ENCODE measurements at places on chromosomes 5 and 9.

- no peak for DNase-seq
Measured at GRCh38 chr9:105319202-105319813, 74.9 kb downstream of the SLC44A1 start.

- no peak for DNase-seq
Measured at GRCh38 chr9:26418480-26418879, 474.1 kb downstream of the CAAP1 start.

GRCh38 chr9:97924386-97924785, 2.1 kb upstream of the TRMO start:
- no peak for DNase-seq

DNA sequence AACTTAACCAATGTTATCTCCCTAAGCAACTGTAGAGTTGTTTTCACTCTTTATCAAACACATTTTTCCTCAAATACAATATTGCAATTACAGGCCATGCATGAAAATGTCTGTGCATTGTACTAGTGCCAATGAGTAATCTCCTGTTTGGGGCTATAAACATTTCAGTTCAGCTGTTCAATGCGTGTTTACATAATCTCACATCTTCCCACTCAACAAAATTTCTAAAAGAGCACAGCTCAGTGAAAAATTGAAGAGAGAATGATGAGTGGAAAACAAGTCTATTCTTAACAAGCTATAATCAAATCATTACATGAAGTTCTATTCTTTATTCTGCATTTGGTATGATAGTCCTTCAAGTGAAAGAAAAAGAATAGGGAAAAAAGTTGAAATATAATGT, 780.5 kb upstream of the CDH9 start:
- no peak for DNase-seq

DNA sequence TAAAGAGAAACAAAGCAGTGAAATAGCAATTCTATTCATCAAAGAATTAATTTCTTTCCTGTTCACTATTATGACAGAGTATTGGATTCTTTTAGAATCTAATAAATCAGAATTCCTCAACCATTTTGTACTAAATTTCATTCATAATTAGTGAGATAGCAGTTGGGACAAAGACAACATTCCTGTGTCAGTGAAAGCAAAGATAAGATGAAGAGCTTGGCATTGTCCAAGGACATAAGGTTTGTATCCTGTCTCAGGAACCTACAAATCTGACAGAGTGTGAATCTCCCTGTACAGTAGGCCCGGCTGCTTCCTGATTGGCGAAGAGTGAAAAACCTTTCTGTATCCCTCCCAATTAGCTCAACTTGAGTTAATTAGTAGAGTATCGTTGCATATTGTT, 349.1 kb downstream of the ISL1 start:
- DNase-seq, result no peak

DNA sequence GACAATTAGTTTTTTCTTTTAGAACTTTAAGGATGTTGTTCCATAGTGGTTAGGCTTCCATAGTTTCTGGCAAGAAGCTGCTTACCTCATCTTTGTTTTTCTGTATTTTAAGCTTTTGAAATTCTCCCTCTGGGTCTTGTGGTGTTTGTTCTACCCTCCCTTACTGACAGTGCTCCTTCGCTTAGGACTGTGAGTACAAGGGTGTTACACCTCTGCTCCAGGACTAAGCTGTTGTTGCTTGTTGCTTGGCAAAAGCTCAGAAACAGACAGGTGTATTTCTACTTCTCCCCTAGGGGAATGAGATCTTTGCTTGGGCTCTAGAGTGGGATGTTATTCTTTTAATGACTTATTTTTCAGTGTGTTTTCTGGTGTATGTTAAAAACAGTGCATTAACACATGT, 225.2 kb downstream of the WDR70 start:
- no peak for DNase-seq

DNA sequence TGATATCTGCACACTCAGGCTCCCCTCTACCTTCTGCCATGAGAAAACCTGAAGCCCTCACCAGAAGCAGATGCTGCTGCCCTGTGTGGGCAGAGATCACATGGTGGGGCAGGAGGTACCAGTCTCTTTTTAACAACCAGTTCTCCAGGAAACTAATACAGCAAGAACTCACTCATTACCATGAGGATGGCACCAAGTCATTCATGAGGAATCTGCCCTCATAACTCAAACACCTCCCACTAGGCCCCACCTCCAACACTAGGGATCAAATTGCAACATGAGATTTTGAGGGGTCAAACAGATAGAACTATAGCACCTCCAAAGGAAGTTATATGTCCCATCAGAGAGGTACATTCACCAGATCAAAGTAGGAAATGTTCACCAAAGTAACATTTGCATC, 136.3 kb upstream of the SHB start:
- no peak for DNase-seq

DNA sequence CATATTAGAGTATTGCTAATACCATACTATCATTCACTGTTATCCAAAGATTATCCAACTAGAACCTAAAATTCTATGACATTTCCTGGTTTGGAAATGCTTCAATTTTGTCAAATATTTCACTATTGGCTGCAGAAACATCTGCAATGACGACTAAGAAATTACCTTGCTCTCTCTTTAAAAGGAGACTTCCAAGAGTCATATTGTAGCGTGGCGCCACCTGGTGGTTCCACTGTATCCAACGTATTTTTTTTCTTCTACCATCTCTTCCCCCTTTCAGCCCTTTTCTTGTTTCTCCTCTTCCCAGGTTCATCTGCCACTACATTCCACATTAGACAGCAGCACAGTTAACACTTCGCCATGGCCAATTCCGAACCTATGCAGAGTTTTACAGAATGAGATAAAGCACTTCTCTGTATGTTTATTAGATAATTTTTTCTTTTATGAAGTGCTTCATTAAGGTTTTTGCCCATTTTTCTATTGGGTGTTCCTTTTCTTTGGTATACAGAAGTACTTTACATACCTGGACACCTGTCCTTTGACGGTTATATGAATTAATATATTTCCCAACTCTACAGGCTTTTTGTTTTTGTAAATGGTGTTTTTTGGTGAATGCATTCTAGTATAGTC, 153.5 kb downstream of the CDC42SE2 start:
- DNase-seq, result peak; percentile 78

DNA sequence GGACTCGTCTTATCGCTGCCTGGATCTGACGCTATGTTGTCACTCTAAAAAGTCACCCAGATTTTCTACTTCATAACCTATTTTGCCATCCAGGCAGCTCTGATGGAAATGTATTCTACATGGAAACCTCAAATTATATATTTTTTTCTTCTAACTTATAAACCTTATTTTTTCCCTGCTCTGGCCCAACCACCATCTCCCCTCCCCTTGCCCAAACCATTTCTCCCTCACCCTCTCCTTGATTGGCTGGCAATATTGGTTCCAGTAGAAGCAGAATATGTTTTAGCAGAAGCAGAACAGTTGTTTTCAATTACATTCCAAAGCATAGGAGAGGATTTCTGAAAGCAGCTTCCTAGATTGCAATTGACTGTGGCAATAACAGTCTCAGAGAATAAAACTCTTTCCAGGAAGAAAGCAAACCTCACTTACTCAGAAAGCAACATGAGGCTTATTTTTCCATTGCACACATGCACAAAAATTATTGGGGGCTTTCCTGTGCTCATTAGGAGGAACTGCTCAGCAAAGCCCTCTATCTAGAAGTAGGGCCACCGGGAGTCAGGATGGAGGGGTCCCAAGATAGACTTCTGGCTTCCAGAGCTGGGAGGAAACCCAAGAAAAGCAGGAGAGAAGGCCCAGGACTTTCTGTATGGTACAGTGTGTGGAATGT, 191.8 kb downstream of the ESM1 start:
- peak; percentile 33 for DNase-seq

DNA sequence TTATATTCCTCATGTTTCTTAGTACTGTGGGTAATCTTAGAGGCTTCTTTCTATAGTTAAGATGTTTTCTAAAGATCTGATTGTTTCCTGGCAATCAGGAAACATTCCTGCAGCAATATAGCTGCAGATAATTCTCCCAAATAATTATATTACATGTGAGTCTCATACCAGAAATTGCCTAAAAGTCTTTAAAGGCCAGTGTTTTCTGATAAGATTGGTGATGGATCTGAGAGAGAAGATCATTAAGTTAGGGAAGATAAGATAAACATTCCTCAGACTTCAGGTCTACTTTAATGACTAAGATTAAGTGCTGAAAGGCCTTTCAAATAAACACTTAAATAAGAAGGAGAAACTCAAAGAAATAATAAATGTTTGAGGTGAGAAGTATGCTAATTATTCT, 107.7 kb upstream of the DAB2 start:
- no peak for DNase-seq

- no peak for DNase-seq
Measured at GRCh38 chr5:152711801-152712388, 306.8 kb upstream of the NMUR2 start.

DNA sequence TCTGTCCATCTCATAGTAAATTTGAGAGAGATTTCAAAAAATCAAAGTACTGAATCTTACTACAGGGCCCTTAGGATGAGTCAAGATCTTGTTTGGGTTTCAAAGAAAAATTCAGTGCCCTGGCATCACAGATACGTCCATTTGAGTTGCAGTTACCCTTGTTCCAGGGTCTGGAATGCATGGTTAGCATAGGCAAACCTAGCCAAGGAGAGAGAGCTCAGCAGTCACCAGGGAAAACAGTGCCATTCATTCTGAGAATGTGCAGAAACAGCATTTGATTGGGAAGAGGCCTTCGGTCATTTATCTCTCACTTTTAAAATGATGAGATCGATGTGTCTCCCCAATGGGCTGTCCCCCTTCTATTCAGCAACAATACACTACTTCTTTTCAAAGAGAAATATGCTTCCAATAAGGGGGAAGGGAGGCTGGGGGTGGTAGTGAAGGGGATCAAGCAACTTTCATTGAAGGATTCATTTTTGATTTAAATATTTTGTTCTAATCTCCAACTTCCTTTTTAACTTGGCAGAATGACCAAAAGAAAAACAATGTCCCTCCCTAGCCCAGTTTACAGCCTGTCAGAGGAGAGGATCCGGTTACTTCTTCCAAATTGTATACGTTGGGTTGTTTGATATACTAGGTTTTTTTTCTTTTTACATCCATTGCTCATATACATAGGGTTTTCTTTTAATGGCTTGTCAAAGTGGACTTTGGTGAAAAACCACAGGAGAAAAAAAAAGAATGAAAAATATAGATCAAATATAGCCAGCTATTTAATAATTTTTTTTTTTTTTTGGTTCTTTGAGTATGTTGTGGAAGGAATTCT, 491.1 kb downstream of the CCDC171 start:
- peak; percentile 41 for DNase-seq

DNA sequence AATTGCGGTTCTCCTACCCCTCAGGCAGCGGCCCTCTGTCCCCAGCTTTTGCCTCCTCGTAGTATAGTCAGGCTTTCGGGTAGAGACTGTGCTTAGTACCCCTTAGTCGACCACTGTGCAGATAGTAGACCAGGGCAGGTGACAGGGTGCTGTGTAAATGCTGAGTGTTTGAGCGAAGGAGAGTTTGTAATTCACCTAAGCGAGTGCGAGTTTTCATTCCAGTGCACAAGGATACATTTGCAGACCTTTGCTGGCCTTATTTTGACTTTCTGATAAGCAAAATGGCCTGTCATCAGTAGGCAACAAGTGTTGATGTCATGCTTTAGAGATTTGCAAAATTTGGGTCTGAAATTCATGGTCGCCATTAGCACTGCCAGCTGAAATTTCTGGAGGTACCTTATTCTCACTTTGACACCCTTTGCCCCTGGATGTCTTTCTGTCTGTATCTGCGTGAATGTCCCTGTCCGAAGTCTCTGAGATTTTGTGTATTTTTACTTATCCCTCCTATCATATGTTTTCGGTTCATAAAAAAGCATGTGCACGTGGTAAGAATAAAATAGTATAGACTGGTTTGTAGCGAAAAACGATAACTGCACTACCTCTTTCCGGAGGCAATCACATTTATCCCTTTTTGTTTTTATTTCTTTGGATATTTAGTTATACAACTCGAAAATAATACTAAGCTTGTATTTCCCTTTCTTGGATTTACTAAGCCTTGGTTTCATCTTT, 1.9 kb downstream of the LMNB1 start:
- peak; percentile 9 for DNase-seq

DNA sequence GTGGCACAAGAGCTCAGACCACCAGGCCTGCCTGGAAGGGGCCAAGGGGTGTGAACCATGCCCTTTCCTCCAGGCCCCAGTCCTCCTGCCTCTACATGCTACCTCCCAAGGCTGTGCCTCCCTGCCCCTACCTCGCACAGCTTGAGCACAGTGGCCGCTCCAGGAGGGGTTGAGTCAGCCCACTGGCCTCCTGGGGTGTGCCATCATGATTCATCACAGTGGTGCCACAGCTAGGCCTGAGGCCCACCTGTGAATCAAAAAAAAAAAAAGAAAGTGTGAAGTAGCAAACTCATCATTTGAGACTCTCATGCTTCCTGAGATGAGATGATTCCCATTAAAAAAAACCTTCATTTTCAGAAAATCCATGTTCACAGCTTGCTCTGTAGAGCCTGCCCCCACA, 240.5 kb downstream of the HSPA4 start:
- DNase-seq, result no peak

GRCh38 chr5:72600391-72600981, 93.3 kb upstream of the ZNF366 start:
- DNase-seq, result peak; percentile 98

DNA sequence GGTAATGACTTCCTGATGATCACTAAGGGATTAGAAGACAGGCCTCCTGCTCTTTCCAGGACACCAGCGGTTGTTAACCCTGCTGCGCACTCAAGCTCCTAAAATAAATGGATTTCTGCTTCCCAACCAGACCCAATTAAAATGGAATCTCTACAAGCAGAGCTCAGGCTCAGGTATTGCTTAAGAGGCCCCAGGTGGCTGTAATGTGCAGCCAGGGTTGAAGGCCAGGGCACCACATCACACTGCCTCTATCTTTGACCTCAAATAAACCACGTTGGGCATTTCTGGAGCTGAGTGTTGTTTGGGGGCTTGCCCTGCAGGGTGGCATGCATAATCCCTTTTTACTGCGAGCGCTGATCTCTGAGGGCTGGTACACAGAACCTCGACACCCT, 108.0 kb downstream of the FBXO38 start:
- DNase-seq, result no peak

DNA sequence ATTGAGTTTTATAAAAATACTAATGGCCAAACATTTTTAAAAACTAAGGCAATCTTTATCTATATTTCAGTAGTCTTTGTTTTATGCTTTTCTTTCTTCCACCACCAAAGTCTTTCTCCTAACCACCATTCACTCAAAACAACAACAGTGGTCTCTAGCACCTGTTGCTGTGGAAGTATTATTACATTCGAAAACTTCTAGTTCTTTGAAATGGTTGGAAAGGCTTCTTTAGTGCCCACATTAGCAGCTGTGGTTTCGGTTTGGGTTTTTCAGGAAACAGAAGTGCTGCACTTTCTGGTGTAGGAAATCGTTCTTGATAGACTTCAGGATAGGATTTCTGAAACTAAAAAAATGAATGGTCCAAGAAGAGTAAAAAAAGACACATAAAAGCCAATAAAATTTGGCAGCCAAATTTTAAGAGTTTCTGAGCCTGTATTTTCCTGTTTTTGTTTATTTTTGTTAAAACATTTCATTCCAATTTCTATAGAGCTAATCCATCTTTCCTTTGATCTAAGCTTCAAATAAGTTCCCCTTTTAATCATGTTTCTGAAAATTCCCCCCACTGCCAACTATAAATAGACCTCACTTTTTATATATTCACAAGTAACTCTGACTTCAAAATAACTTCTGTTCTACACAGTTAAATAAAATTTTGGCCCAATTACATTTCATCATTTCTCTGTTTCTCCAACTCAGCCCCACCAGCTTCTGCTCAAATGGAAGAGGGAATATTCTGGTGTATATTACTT, 102.2 kb downstream of the DEPDC1B start:
- no peak for DNase-seq
